ENCODE measurements at places on chromosomes 6 and 20. TPM values are rescaled to one million over a fixed set of nuclear protein-coding genes. Genes with fewer than 3 reads are reported as not detected.

Gene GGTLC1
- 0.81 TPM for polyA plus RNA-seq

Gene VSTM2L
- 6.6 TPM for polyA plus RNA-seq

GRCh38 chr6:152096863-152097496 is 289.5 kb downstream of the ESR1 start:
- DNase-seq = no peak

- DNase-seq = no peak
These were observed 109.8 kb downstream of the TRERF1 start for GRCh38 chr6:42341771-42342553.

GRCh38 chr6:2054516-2055067 is 190.8 kb downstream of the GMDS start:
- DNase-seq = no peak
